AG08395 (cell line): ENCODE measurements at places on chromosomes 4 and X.
A peak's percentile ranks its signal among the peaks of the same experiment; 100 is the strongest.

- no peak for DNase-seq
Observed at GRCh38 chr4:27011401-27011800, 150.8 kb downstream of the STIM2 start.

DNA sequence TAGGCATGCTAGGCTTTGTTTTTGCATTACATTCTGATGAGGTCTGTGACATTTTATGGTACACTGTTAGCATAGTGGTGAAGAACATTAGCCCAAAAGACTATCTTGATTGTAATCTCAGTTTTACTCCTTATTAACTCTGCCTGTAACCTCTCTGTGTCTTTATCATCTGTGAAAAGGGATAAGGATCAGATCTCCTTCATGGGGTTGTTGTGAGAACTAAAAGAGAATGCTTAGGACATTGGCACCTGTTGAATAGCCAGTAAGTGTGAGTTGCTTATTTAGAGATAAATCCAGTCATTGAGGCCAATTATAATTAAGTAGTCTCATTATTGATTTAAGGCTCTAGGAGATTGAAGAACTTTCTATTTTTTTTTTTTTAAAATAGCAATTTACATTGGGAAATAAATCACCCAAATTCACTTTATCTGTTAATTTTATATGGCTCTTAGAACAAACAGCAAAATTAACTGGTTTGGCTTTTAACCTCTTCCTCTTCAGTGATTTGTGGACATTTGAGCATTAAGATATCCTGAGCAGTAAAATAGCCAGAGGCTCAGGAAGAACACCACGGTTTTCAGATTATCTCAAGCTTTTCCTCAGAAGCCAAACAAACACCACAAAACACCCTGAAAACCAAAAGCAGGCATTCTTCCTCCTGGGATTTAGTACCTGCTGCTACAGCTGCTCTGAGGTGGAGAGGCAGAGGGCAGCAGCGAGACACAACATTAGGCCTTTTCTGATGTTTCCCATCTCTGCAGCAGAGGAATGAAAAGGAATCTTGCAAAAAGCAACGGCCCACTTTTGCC, 192.9 kb downstream of the ARHGAP10 start:
- DNase-seq: peak; percentile 40

DNA sequence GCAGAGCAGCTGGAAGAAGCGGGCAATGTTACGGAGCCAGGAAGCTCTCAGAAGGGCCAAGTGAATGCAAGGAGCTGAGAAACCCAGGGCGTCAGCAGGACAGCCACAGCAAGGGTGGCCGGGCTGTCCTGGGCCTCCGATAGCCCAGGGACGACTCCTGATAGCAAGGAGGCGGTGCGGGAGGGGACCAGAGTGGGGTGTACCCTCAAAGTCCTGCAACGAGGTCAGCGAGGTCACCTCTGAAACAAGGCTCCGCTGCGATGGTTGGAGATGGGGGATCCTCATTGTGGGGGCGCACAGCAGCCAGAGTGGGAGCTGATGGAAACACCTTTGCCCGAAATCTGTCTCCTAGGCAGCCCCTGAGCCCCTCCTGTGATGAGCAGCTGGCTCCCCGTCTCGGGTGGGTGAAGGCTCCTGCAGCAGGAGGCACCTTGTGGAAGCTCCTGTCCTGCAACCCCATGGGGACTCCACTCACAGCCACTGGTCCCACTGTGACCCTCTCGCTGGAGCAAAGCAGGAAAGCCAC, 4.3 kb upstream of the CCNQ start:
- no peak for DNase-seq

GRCh38 chrX:108362026-108362425, 76.2 kb downstream of the COL4A6 start:
- no peak for DNase-seq

GRCh38 chr4:121958777-121959176, 6.9 kb upstream of the TRPC3 start:
- no peak for DNase-seq

DNA sequence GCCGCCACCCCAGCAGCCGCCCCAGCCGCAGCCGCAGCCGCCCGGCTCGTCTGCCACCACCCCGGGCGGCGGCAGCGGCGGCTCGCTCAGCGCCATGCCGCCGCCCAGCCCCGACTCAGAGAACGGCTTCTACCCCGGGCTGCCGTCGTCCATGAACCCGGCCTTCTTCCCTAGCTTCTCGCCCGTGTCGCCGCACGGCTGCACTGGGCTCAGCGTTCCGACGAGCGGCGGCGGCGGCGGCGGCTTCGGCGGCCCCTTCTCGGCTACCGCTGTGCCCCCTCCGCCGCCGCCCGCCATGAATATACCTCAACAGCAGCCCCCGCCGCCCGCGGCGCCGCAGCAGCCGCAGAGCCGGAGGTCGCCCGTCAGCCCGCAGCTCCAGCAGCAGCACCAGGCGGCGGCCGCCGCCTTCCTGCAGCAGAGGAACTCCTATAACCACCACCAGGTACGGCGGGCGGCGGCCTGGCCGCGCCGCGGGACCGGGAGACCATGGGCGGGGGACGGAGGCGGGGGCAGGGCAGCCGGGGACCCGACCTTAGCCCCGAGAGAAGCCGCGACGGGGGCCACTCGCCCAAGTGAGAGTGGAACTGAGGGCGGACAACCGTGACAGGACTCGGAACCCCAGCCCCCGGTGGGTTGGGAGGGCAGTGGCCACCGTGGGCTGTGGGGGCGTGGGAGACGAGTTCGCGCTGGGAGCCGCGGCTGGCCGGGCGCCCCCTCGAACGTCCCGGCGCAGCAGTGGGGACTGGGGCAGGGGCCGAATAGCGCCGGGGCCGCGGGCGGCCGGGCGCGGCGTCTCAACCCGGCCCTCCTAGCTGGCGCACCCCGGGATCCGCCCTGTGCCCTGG, 1.8 kb downstream of the CPEB2 start:
- DNase-seq: peak; percentile 4

GRCh38 chr4:124768596-124769365, 56.2 kb upstream of the ANKRD50 start:
- DNase-seq: no peak

DNA sequence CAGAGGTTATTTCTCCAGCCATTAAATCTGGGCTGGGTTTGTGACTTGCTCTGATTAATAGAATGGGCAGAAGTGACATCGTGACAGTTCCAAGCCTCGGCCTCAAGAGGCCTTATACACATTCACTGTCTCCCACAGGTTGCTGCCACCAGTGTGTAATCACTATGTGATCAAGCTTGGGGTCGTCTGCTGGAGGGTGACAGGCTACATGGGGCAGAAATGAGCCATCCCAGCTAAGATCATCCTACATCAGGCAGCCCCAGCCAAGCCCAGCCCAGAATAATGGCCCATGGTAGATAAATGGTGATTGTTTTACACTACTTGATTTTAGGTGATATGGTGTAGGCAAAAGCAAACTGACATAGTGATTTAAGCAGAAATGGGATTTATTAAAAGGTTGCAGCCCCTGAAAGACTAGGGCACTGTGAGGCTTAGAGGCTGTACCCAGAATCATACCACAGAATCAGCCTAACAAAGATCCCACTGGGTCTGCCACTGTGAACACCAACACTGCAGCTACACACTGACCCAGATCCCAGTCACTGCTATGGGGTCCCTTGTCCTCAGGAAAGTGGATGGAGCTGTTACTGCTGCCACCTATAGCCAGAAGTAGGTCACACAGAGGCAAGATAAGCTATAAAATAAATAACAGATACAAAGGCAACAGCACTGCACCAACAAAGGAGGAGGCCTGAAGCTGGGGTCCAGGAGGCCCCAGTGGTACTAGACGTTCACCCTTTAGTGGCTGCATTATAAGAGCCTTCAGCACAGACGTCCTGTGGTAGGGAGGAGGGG, 159.6 kb upstream of the RBPJ start:
- DNase-seq: no peak
